ENCODE measurements at places on chromosomes 2 and 18. TPM values are rescaled to one million over a fixed set of nuclear protein-coding genes. Genes with fewer than 3 reads are reported as not detected.
A peak's percentile ranks its signal among the peaks of the same experiment; 100 is the strongest.

Gene CYRIA
- total RNA-seq: 2.4 TPM

- DNase-seq: no peak
These were observed 4.2 kb downstream of the CBLN2 start for GRCh38 chr18:72539901-72540300.

DNA sequence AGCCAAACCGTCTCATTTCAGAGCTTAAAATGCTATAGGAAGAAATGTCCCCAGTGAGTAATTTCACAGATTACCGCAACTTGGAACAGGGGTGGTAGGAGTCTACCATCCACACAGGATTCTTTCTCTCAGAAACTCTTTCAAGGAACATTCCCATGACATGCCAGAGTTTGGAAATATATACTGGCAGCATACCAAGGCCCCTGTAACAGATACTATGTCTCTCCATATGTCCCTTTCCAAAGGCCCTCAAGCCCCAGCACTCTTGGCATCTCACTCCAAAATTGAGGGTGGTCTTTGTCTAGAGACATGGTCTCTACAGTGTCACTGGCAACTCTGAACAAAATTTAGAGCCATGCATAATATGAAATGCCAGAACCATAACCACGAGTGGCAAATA lies 11.0 kb downstream of the FIGLA start:
- DNase-seq: no peak

DNA sequence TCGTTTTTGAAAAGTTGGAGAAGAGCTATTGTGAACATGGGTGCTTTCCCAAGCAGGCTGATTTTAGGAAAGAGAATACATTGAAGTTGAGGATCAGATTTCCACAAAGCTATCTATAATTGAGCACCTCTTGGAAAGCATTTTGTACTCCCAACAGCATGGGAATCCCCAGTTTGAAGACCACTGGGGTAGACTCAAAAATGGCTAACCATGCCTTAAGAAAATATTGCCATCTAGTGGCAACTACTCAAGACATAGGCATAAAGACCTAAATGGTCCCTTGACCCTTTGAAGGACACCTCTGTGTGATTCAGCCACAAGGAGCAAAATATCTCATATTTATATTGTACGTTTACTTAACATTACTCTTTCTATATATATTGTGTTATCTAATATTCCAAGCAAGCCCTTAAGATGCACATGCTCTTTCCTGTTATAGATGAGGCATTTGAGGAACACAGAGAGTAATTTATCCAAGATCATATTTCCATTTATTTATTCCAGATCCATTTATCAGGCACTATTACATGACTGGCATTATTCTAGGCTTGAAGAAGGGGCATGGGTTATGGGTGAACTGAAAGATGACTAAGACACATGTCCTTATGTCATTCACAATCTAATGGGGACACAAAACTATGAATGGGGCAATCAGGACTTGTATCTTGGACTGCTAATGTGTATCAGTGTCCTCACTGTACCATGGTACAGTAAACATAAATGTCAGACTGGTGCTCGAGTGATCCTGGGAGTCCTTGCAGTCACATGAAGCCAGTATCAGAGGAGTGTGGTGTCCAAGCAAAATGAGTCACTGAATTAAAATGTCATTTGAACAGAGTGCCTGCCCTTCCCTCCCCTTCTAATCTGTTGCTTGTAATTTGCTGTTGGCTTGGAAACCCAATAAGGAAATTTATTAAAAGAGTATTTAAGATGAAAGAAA lies 121.0 kb upstream of the XPO1 start:
- DNase-seq: no peak

DNA sequence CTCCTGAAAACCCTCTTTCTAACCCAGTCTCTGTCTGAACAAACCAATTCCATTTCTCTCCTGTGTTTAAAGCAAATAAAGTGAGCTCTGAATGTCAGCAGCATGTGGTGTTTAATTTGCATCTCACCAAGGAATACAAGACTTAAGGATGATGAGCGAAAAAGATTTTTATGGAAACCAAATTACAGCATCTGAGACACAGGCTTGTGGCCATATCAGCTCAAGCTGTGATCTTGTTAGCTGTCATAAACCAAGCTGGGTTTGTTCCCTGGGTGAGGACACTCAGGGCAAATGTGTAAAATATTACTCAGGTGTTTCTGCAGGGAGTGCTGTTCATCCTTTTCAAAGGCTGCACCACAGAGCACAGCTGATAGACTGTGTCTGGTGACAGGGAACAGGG lies 129.3 kb upstream of the REV1 start:
- DNase-seq: no peak

DNA sequence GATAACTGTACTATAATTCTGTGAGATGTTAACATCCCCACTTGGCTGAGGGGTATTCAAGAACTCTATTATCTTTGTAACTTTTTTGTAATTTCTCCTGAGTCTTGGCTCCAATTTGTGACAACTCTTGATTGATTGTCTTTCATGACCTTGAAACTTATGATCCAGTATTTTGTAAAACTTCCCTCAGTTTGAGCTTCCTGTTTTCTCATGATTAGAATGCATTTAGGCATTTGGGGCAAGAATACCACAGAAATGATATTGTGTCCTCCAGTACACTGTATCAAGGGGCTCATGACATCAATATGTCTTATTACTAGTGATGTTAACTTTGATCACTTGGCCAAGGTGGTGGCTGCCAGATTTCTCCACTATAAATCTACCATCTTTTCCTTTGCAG lies 37.4 kb downstream of the PNO1 start:
- DNase-seq: no peak

Gene ACVR1C
- total RNA-seq: 8.5 TPM

Gene VWC2L
- not detected for total RNA-seq

GRCh38 chr2:72292433-72292832 lies 144.8 kb upstream of the CYP26B1 start:
- no peak for DNase-seq

Gene RAB17
- not detected for total RNA-seq

DNA sequence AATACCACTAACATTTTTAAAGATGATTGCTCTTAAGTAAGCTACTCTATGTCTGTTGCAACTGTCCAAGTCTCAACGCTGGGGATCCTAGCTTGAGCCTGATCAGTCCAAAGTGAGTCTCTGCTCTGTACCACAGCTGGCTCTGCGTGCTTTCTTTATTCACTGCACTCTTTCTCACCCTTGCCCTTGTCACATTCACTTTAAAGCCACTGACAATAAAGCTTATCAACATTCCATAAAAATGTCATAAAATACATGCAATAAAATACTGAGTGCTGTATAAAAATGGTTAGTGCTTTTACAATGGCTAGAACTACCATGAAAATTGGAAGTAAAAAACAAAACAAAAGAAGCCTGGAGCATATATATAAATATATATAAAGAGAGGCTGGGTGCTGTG lies 45.5 kb upstream of the LRRTM4 start:
- no peak for DNase-seq

DNA sequence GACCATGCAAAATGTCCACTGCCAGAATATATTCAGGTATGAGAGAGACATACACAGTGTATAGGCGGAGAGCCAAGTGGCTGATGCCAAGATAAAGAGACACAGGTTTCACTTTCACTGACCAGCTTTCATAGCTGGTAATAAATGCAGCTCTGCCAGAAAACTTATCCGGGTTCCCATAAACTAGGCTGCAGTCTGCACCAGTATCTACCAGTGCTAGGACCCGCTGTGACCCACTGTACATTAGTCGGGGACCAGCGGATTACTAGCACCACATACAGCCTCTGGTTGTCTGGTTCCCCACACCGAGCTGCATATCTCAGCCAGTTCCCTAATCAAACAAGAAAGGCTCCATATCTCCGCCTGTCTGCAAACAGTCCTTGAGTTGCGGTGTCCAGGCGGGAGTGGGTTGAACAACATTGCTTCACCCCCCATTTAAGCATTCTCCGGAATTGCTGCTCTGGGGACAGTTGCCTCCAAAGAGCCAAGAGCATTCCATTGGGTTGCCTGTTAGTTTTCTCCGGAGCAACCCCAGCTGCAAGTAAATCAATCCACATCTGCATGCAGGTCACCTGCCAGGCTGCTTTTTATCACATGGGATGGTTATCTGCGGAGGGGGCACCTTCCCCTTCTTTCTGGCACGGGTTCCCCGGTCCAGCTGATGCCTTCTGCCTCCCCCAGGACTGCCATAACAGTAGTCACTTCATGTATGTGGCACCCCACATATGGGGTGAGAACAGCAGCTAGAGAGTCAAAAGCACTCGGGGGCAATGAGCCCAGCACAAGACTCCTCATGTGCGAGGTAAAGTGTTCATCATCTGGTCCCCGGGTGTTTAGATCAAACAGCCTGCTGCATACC lies 18.0 kb upstream of the KLHL23 start:
- DNase-seq: no peak

DNA sequence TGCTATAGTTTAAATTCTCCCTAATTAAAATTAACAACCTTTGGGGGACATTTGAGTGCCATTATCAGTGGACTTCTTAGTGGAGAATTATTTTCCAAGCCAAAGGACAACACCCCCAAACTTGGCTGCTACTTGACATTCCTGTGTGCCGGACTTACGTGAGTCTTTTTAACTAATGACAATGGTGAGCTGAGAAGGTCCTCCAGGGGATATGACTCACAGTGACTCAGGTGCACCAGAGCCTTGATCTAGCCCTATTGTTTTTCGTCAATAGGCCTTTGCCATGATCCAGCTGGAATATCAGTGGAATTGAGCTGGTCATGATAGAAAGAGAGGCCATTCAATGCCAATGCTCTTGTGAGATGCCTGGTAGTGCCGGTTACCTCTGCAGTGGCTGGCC lies 118.1 kb upstream of the CXCR4 start:
- DNase-seq: no peak

GRCh38 chr2:241355983-241356870 lies at the start of gene FARP2:
FARP2 (plus strand) TSS chr2:241356285; CDS start chr2:241373108, 16,823 bp downstream.
- DNase-seq: peak; percentile 94

Gene LHCGR
- total RNA-seq: not detected
